Activated CD8-positive, alpha-beta memory T cell treated with anti-CD3 and anti-CD28 coated beads, Interleukin-2, amount 10 ng/mL, durations not matched to agents 7 days and 5 days (primary cell): ENCODE measurements at places on chromosomes 7 and 10. TPM values are rescaled to one million over a fixed set of nuclear protein-coding genes. Genes with fewer than 3 reads are reported as not detected.

Gene CPXM2
- total RNA-seq, result not detected

Gene UNC5B
- total RNA-seq, result not detected

Gene STYXL1
- total RNA-seq, result 42.6 TPM

Gene LRRTM3
- total RNA-seq, result not detected

Gene SSC4D
- total RNA-seq, result 0.64 TPM

Gene KCND2
- total RNA-seq, result not detected

DNA sequence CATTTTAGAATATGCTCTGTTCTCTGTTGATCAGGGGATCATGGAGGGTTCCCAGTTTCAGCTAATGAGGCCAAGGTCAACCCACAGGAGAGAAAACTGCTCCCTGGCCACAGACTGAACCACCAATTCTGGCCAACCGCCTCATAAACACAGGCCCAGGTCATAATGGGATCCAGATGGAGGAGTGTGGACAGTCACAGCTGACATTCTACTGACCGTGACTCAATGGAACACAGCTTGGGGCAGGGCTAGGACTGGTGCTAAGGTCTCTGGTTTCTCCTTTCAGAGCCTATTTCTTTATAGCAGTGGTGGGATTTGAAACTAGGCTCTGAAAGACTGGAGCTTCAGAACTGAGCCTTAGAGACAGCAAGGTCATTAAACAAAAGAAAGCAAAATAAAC is 68.3 kb downstream of the HIPK2 start:
- no peak for DNase-seq

- no peak for DNase-seq
These were observed 33.5 kb downstream of the LHPP start for GRCh38 chr10:124495162-124495561.

- no peak for DNase-seq
These were observed 844 bp upstream of the KAT6B start for GRCh38 chr10:74825371-74826141.

DNA sequence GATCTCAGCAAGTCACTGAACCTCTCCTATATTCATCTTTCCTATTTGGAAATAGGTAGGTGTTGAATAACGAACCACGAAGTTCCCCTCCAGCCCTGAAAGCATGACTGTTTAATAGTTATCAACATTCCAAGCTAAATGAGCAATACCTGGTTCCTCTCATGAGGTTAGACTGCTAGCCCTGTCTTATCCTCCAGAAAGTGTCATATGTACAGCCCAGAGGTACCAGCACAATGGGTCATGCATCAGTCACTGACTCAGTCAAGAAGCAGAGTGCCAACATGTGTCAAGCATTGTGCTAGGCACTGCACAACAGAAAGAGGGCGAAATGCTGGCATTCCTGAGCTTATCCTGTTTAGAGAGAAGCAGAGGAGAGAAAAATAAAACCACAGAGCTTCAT is 70.0 kb downstream of the AMPH start:
- no peak for DNase-seq

GRCh38 chr7:150374026-150374425 is 5.1 kb upstream of the ZNF775 start:
- no peak for DNase-seq

DNA sequence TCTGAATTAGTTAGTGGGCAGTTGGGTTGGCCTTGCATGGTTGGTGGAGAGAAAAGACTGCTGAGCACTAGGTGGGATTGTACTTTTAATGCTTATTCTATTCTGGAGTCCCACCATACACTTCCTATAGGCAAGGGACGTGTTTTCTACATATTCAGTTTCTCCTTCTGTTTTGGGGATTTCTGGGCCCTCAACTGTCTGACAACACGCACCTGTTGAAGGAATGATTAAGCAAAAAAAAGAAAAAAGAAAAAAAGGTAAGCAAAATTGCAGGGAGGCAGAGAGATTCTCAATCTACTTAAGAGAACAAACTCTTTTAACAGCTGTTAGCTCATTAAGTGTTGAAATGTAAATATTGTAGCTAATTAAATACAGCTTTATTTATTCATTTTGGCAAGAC is 541.3 kb downstream of the CALN1 start:
- no peak for DNase-seq
